ENCODE measurements at places on chromosomes 3 and 15.

DNA sequence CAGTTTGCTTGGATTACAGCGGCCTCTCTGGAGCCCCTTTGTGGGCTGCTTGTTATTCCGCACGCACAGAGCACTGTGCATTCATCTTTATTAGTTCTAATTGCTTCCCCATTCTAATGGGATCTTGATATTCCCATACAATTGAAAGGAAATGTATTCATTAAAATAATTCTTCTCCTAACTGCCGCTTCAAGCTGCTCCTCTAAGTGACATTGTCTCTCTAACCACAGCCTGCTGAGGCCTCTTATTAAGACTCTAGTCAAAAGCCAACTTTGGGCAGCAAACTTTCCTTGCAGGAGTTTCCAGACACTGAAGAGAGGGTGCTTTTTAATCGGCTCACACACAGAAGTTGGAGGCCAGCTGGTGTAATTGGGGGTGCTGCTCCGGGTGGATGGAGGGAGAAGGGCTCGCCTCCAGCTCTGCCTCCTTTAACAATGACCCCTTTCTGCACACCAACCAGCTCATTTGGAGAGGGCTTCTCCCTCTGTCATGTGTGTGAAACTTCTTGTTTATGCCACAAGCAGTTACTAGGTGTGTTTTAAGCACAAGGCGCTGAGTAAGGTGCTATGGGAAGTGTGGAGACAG, 5.6 kb upstream of the MAGEF1 start:
- no peak for DNase-seq

GRCh38 chr15:26901041-26901440, 34.2 kb downstream of the GABRA5 start:
- DNase-seq: no peak

GRCh38 chr15:48282216-48282615, 49.0 kb upstream of the DUT start:
- no peak for DNase-seq

DNA sequence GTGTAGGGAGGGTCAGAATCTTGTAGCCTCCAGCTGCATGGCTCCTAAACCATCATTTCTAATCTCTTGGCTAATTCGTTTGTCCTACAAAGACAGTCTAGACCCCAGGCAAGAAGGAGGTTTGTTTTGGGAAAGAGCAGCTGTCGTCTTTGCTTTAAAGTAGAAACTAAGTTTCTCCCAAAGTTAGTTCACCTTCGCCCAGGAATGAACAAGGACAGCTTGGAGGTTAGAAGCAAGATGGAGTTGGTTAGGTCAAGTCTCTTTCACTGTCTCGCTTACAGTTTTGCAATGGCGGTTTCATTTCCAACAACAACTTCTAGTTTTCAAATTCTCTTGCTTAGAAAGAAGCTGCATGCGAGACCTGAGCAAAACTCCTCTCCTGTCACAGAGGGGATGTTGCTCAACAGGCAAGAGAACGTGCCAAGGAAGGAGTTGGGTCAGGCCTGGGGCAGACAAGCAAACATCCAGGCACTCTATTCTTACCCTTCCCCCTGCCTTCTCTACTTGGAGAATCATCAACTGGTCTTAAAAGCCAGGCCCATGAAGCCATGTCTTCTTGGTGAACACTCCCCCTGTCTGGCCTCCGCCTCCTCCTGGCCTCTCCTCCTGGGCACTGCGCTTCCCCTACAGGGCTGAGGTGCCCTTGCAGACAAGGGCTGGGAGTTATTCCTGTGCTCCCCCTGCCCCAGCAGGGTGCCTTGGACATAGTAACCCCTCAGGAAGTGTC, 57.6 kb downstream of the TMEM44 start:
- no peak for DNase-seq

DNA sequence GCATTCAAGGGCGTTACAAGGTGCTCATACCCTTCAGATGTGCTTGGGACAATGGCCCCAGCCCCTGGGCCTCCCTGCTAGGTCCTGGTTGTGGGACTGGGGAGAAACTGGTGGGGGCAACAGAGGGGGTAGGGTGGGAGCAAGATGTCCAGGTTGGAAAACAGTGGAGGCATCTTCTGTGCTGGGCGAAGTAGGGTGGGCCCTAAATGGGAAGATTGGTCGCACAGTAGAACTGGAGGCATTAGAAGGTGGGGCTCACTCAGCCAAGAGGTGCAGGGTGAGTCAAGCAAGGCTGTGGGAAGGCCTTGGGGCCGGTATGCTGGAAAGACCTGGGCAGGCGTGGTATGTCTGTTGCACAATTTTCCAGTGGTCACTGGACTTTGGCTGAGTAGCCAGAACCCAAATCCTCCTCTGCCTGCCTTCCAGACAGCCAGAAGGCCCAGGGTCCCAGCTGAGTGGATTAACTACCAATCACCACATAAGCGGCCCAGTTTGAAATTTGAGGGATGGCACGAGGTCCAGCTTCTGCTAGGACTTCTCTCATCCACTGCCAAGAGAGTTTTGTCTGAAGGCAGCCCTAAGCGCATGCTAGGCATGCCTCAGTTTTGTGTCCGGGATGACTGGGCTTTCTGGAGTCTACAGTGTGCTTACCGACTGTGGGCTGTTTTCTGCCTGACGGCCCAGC, 74.5 kb downstream of the LSM3 start:
- no peak for DNase-seq
